PC-3 (cell line): ENCODE measurements at places on chromosomes 2 and 18.

- DNase-seq = no peak
These were observed 798.5 kb downstream of the TRIB2 start for GRCh38 chr2:13515254-13515653.

- no peak for DNase-seq
These were observed 71.1 kb downstream of the BIRC6 start for GRCh38 chr2:32427672-32428610.

- no peak for DNase-seq
These were observed 11.7 kb upstream of the SEMA4C start for GRCh38 chr2:96881349-96882195.

- no peak for DNase-seq
These were observed 1195.9 kb upstream of the CHAC2 start for GRCh38 chr2:52571380-52572347.

- peak; percentile 88 for DNase-seq
These were observed 152.6 kb upstream of the TTC39C start for GRCh38 chr18:23861805-23862470.

GRCh38 chr2:86700690-86701089 is 19.4 kb upstream of the RMND5A start:
- DNase-seq = no peak

DNA sequence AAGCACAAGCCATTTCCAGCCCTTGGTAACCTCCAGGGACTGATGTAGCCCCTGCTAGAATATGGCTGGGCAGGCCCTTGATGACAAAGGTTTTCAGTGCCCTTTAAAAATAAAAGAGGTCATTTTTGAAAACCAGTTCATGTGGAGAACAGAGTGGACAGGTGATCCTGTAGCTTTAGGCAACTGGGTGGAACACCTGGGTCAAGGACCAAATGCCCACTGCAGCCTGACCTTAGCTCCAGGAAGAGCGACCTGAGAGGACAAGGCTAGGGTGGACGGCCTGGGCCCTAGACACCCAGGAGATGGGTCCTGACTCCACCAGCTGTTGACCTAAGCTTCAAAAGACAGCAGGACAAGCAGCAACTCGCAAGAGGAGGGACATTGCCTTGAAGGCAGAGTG is 116.6 kb downstream of the LIPG start:
- no peak for DNase-seq

- DNase-seq = no peak
These were observed 93.2 kb downstream of the KCNS3 start for GRCh38 chr2:17971531-17972125.

DNA sequence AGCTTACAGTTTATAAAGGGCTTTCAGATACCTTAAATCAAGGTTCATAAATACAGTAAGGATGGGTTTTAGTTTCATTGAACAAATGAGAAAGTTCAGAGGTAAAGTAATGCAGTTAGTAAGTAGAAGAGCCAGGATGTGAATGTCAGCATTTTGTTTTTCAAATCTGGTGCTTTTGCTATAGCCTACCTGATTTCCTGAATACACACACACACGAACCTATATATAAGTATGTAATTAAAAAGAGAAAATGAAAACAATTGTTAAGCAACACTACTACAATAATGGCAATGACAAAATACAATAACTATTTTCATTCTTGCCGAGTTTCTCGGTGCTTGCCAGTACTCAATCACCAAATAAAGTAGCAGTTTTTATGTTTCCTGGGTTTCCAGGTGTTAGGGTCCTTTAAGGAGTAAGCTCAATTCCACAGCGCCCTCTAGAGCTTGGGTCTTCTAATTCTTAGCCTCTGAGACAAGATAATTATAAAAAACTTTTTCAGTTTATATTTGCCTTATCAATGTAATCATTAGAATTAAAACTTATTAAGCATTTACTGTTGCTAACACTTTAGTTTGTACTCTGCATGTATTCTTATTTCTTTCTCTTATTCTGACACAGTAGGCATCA is 512.9 kb upstream of the ACVR2A start:
- peak; percentile 79 for DNase-seq

GRCh38 chr2:101474731-101475384 is at the start of gene RFX8:
TSS of gene RFX8 (minus strand) at chr2:101475112. CDS start at chr2:101466848, 8,264 bp downstream.
- peak; percentile 53 for DNase-seq

GRCh38 chr2:86396291-86396785 is 44.8 kb upstream of the KDM3A start:
- DNase-seq = peak; percentile 65

DNA sequence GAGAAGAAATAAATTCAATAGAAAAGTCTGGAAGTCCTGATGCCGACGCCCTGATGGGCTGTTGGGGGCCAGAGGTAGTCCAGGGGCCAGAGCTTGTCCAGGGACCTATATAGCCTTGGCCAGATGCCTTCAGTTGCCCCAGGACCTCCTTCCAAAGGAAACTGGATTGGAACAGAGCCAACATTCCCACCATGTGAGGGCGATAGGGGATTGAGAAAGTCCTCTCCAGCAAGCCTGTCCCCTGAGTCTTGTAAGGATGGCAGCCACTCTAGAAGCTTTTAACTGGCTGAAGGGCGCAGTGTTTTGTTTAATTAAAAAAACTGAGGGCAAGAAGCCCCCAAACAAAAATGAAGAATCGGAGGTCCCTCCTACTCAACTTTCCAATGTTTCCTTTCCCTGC is 54.9 kb upstream of the CDCA7 start:
- DNase-seq = no peak

DNA sequence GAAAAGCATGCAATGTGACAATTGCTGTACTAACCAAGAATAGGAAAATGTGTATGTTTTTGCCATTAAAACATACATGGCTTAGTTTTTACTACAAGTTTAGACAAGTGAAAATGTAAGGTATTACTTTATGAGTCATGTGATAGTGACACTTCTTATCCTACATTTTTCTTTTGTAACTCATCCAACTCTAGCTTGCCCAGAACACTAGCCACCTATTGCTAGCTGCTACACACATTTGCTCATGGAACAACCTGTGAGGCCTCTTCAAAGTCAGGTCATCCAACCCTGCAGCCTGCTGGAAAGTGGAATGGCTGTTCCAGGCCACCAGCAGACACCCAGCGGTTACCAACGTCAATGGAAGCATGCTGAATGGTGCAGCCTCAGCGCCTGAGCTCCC is 1043.9 kb downstream of the TMEM182 start:
- DNase-seq = peak; percentile 4

- peak; percentile 53 for DNase-seq
These were observed 150.9 kb downstream of the CD8B2 start for GRCh38 chr2:106638043-106638442.

DNA sequence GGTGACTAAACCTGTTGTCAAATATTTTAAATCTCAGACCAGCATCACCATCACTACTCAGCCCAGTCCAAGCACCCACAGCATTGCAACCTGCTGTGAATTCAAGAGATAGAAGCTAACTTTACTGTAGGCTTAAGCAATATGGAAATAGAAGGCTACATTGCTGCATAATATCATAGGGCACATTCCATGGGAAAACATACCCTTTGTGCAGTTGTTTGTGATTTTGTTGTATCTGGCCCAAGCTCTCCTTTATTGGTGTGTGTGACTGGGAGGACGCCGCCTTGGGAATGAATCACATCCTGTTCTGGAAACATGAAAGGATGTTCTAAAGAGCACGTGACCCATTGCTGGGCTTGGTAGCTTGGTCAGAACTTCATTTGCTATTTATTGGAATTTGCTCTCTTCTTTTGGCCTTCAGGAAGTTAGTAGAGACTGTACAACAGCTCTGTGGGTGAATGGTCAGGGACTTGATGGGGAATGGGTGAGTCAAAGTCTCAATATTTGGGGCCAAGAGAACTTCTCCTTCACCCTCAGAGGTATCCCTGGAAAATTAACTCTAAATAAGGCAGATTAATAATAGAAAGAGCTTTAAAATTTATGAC is 106.8 kb upstream of the SERPINE2 start:
- peak; percentile 79 for DNase-seq

- DNase-seq = no peak
These were observed 139.6 kb downstream of the TWIST2 start for GRCh38 chr2:238987352-238987981.

GRCh38 chr2:164754157-164755093 is 87.2 kb downstream of the COBLL1 start:
- no peak for DNase-seq

DNA sequence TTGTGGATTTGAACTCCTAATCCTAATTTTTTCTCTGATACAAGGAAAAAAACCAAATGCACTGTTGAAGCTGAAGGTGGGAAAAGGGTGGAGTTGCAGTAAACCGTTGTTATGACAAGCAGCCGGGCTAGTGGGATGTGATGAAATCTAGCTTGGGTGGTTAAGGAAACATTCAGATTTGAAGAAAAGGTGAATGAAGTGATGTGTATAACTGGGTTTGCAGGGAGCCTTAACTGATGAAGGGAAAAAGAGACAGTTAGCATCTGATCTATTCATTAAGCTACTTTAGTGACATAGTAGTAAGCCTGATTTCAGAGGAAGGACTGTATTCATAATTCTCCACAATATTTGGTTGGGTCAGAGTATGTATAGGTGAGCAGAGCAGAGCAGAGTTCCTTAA is 3.5 kb downstream of the EML6 start:
- no peak for DNase-seq

DNA sequence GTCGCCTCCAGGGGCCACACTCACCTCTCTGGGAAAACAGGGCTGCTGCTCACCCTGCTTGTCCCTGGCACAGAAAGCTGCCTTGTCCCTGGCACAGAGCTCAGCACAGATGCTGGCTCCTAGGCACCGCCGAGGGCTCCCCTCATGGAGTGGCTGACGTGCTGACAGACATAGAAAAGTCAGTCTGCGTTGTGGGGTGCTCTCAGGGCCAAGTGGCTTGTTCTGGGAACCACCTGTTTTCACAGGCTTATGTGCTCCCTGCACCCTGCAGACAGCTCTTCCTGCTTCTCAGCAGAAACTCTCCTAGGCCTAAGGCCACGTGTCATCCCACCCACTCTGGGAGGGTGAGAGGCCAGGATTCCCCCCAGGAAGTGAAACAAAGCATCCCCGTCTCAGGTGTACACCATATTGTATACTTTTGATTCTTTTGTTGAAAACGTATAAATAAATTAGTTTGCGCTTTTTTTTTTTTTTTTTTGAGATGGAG is 84.7 kb upstream of the TMEM200C start:
- DNase-seq = no peak

DNA sequence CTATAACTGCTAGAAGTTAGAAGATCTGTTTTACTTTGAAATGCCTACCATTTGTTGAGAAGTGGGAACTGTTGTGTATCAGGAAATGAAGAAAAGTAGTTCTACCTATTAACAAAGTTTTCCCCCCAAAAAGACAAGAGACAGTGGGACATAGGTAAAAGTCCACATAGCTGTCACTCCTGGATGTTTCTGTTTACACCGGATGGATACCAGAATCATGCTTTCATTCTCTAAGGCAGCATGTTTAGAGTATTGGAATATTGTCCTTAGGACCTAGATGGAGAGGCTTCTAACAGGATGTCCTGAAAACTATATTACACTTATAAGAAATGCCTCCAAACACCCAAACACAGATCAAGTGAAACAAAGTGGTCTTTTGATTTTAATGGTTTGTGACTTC is 143.1 kb downstream of the MCFD2 start:
- DNase-seq = no peak

DNA sequence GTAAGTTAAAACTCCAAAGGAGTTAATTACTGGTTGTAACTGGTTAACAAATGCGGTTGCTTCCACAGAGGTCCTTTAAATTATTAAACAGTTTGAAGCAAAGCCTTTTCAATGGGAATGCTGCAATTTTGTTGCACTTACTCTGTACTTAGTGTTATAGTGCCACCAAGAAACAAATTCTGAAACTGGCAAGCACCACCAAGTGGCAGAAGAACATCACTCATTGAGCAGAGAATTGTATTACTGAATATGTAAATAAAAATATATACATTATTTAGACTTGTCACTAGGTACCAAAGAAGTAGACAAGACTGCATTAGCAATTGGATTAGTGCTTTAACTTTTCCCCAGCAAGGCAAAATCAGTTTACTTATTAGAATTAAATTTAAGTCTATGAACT is 2.6 kb upstream of the TMEFF2 start:
- DNase-seq = peak; percentile 56

DNA sequence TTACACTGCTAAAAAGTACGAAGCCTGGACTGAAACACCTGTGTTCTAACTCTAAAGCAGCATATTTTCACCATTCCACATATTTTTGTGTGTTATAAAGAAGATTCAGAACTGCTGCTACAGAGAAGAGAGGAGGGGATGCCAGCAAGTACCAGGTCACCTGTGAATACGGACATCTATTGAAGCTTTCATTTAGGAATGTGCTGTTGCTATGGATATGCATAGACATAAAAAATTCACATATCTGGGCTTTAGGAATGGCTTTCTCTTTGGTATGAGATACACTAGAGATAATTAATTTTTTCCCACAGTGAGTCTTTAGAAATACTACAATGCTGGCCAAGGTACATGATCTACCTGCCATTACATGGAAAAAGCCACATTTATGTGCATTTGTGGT is 238.5 kb downstream of the WDR7 start:
- no peak for DNase-seq

GRCh38 chr2:189137519-189137918 is 42.0 kb downstream of the COL5A2 start:
- no peak for DNase-seq

DNA sequence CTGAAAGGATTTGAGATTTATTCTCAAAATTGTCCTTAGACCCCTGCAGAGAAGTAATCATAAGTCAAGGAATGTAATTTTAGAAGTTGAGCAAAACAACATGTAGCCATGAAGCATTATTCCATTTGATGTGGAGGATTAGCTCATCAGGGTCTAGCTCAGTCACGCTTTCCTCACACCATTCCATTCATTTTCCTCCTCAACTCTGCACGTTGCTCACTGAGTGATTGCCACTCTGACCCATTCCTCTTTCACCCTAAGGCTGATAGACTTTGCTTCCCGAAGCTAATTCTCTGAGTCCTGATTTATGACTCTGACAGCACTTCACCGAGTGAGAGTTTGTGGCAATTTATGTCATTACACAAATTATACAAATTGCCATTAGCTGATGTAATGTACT is 820.6 kb upstream of the PIK3C3 start:
- no peak for DNase-seq

GRCh38 chr2:24912986-24913385 is 7.1 kb downstream of the ADCY3 start:
- DNase-seq = no peak

DNA sequence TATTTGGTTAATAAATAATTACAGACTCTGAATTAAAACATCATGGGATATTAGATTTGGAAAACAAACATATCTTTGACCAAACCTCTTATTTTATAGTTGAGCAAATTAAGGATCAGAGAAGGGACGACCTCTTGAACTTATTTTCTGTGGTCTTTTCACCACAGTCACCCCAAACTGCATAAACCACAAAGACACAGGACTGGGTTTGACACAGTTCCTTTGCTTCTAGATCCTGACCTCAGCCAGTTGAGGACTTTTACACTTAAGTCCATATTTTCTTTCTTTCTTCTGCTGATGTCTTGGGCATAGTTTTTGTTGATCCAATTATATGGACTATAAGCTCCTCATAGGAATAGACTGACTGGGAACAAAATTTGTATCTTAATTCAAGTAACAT is 234.0 kb upstream of the SLC14A2 start:
- no peak for DNase-seq

- no peak for DNase-seq
These were observed 2.3 kb downstream of the MEIS1 start for GRCh38 chr2:66437109-66437690.

GRCh38 chr2:224025874-224026273 is 13.2 kb downstream of the SERPINE2 start:
- no peak for DNase-seq

GRCh38 chr2:103808814-103809213 is 1045.1 kb upstream of the POU3F3 start:
- no peak for DNase-seq
